ENCODE measurements at places on chromosomes 6 and 20.

GRCh38 chr6:38476141-38476540 lies 163.6 kb downstream of the BTBD9 start:
- H3K36me3 ChIP-seq: no peaks in the 10 kb centered on the region
- H3K27ac ChIP-seq: no peak overlapping the region
- no peak overlapping the region for H3K4me3 ChIP-seq
- no peaks in the 10 kb centered on the region for H3K27me3 ChIP-seq
- H3K4me1 ChIP-seq: no peaks in the 10 kb centered on the region
- DNase-seq: no peak

GRCh38 chr6:142666599-142667185 lies 278.3 kb downstream of the HIVEP2 start:
- no peaks in the 10 kb centered on the region for H3K36me3 ChIP-seq
- no peaks in the 10 kb centered on the region for H3K27me3 ChIP-seq
- no peak overlapping the region for H3K27ac ChIP-seq
- H3K4me3 ChIP-seq: no peak overlapping the region
- H3K4me1 ChIP-seq: no peaks in the 10 kb centered on the region

GRCh38 chr6:139852488-139853140 lies 478.2 kb upstream of the CITED2 start:
- H3K36me3 ChIP-seq: no peaks in the 10 kb centered on the region
- H3K27me3 ChIP-seq: no peaks in the 10 kb centered on the region
- no peak overlapping the region for H3K4me3 ChIP-seq
- peaks cover 39% of the 10 kb centered on the region for H3K4me1 ChIP-seq
- no peak for DNase-seq

- no peak overlapping the region for H3K27ac ChIP-seq
- DNase-seq: no peak
- H3K4me1 ChIP-seq: no peaks in the 10 kb centered on the region
- H3K27me3 ChIP-seq: no peaks in the 10 kb centered on the region
- no peak overlapping the region for H3K4me3 ChIP-seq
These were observed 60.0 kb downstream of the RFPL4B start for GRCh38 chr6:112407101-112407590.

GRCh38 chr20:431012-431904 lies 23.2 kb downstream of the RBCK1 start:
- H3K4me3 ChIP-seq: no peak overlapping the region
- DNase-seq: peak; percentile 83
- H3K27ac ChIP-seq: peak overlapping the region; percentile 42
- no peaks in the 10 kb centered on the region for H3K4me1 ChIP-seq
- H3K36me3 ChIP-seq: peaks cover 2% of the 10 kb centered on the region

DNA sequence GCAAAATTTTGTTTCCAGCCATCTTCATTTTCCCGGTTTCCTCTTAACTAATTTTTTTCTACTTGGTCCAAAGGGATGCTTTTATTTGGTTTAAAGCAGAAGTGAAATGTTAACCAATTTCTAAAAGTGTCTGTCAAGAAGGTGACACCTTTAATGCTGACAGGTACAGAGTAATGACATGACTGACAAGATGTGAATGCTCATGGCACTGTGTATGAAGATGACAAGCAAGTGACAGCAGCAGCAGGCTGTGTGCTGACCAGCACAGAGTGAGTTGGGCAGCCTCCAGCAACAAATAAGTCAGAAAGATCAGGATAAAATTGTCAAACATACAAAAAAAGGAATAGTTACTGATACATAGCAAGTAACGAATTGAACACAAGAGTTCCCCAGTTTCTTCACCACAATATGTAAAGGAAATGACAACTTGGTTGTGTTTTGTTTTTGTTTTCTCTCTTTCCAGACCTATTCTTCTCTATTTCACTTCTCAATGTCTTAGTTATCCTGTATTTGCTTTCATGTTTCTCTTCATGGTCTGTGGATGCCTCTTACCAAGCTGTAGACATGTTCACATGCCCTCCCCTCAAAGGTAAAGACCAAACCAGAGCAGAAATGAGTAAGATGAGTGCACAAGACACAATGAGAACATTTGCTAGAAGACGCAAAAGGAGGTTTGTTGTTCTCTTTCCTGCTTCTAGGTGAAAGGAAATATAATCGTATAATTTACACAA lies 174.9 kb downstream of the FRK start:
- H3K27me3 ChIP-seq: no peaks in the 10 kb centered on the region
- DNase-seq: no peak
- no peak overlapping the region for H3K4me3 ChIP-seq
- H3K4me1 ChIP-seq: no peaks in the 10 kb centered on the region
